ENCODE measurements at places on chromosomes 3 and 15.

- DNase-seq = no peak
Measured at GRCh38 chr15:55218056-55218455, 21.3 kb upstream of the RSL24D1 start.

DNA sequence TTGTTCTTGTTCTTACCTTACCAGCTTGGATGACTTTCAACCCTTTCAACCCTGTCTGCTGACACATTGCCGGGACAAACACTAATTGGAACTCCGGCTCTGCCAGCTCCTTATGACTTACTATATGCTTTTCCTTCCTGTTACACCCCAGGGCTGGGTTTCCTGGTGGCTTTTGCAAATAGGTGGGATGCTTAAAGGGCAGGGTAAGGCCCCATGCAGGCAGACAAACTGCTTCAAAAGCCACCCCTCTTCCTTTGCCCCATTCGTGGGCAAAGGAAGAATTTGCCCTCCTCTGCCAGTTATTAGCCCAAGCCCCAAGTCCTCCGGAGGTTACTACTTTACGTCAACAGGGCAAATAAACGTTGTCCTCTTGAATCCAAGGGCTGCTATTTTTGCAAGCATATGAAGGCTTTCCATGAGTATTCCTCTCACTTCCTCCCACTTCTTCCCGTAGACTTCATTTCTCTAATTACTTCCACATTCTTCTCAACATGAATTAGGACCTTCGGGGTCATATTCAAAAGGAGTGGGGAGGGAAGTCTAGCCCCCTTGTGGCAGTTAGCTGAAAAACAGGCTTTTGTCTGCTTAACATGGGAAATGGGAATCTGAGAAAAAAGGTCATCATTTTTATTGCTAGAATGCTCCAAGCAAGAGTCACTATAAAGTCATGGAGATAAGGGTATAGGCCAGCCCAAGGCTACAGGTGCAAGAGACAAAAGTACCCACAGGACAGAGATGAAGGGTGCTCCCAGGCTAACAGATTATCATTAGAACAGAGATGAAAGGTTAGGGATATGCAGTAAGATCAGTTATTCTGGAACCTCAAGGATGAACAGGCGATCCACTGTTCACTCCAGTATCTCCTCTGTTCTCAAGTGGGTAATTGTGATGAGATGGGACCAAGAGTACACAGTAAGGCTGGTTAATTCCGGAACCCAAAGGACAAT, 56.3 kb upstream of the FSTL1 start:
- DNase-seq = no peak

DNA sequence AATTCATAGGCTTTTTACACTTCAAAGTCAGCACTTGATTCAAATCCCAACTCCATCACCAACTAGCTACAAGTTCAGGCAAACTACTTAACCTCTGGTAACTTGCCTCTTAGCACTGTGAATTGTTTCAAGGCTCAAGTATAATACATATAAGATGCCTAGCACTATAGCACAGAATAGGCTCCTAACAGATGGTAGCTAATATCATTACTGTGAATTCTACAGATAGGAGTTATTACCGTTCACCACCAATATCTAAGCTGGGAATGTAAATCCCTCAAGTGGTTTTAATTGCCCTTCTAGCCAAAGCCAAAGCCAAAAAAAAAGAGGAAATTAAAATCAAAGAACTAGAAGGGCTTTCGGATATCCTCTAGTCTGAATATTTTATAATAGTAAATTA, 15.4 kb downstream of the DLG1 start:
- DNase-seq = no peak

DNA sequence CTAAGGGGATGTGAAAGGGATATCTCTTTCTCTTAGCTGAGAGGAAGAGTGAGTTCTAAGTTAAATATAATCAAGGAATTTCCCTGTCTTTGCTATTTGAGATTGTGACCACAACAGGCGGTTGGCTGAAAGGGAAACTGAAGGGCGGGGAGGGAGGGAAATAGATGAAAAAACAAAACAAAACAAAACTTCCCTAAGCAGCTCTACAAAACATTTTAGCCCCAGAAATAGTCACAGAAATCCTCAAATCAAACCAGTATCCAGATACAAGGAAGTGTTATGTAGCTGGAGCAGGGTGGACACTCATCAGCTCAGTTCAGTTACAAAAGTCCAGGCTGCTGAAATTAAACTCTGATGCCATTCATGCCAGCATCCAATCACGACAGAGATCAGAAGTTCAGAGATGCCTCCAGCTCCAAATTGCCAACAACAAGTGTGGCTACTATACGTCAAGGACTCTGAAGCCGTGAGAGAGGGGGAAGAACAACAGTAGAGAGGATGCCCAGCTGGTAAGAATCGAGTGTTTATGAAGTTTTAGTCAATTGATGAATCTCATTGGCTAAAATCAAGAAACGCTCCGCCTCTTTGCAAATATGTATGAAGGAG, 319 bp upstream of the TP63 start:
- no peak for DNase-seq

GRCh38 chr15:71471347-71471746, 339.0 kb upstream of the NR2E3 start:
- DNase-seq = no peak

- no peak for DNase-seq
Measured at GRCh38 chr15:82799183-82799841, 6.6 kb downstream of the FSD2 start.

DNA sequence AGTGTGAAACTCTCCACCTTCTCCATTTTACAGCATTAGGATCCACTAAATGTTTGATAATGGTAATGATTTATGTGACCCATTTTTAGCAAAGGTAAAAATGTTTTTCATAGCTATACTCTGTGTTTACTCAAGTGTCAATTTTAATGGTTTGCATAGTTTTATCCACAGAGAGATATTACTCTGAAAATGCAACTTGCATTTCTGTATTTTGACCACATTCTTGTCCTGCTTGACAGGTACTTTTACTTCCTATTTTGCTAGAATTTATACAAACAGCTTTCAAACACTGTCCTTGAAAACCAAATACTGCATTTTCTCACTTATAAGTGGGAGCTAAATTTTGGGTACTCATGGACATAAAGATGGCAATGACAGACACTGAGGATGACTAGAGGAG, 62.9 kb downstream of the SERPINI1 start:
- DNase-seq = no peak

Measured in stimulated activated CD4-positive, alpha-beta T cell treated with anti-CD3 and anti-CD28 coated beads, Interleukin-1b, Interleukin-23, amount 100 ng/mL, for 4 hours (primary cell).